ENCODE measurements at places on chromosomes 6 and 20. TPM values are rescaled to one million over a fixed set of nuclear protein-coding genes. Genes with fewer than 3 reads are reported as not detected.
A peak's percentile ranks its signal among the peaks of the same experiment; 100 is the strongest.

DNA sequence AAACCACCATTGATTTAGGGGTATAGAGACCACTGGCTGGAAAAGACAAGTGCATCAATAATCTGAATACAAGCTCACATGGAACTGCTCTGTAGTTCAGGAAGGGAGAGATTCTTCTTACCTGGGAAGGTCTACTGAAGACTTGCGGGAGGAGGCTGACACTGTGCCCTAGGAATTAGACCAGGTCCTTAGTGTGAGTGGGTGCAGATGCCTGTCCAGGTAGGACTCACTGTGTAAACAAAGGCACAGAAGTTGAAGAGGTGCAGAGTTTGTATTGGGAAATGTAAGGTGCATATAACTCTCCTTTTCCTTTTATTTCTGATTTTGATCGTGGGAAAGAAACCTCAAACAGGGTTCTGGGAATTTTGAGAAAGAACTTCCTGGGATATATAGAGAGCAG lies 66.8 kb downstream of the DAAM2 start:
- H3K27me3 ChIP-seq = no peaks in the 10 kb centered on the region
- H3K4me3 ChIP-seq = no peak overlapping the region
- H3K4me1 ChIP-seq = no peaks in the 10 kb centered on the region
- peaks cover 38% of the 10 kb centered on the region for H3K36me3 ChIP-seq

DNA sequence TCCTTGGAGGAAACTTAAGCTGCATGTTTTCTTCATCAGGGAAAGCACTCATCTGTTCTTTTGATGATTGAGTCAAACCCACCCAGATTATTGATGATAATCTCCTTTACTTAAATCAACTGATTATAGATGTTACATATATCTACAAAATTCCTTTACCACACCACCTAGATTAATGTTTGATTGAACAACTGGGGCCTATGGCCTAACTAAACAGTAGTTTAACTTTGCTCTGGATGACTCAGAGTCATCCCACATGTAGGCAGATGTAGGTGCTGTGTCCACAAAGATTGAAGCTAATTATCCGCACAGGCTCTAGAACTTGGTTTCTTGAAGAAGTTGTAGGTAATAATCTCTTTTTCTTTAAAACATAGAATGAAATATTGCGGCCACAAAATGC lies 42.2 kb downstream of the PKIB start:
- no peaks in the 10 kb centered on the region for H3K4me1 ChIP-seq
- no peak overlapping the region for H3K4me3 ChIP-seq
- no peak for DNase-seq
- H3K27ac ChIP-seq = no peak overlapping the region
- H3K36me3 ChIP-seq = no peaks in the 10 kb centered on the region

DNA sequence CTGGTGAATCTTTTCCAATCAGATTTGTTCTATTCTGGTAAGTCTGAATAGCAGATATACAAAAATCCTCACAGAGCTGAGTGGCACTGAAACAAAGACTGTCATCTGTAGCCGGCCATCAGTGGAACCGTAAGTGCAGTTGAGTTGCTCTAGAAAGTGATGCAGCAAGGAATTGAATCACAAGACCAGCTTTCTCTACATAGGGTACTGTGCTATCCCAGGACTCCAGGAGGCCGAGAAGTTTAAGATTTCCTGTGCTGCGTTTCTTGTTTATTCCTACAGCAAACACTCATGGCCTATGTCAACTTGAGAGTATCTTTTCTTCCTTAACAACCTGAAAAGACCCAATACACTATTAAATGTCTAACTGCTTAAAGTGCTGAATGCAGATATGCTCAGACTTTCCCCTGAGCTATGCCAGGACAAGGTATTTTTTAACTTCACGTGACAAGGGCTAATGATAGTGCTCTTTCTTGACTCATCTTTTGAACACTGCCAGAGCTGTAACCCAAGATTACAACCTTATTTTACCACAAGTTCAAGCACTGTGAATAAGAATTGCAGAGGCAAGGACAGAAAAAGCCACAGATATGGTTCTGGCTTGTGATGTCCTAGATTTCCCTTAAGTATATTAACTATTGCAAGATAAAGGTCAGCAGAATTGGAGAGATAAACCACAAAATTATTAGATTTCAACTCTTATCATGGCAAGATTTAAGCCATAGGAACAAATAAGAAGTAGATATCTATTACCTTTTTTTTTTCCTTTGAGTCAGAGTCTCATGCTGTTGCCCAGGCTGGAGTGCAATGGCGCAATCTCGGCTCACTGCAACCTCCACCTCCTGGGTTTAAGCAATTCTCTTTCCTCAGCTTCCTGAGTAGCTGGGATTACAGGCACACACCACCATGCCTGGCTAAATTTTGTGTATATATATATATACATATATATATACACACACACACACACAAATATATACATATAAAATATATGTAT lies 71.6 kb downstream of the GJA1 start:
- no peaks in the 10 kb centered on the region for H3K36me3 ChIP-seq
- no peaks in the 10 kb centered on the region for H3K27me3 ChIP-seq
- no peak for DNase-seq
- no peak overlapping the region for H3K4me3 ChIP-seq
- H3K27ac ChIP-seq = no peak overlapping the region

- H3K36me3 ChIP-seq = no peaks in the 10 kb centered on the region
- no peak overlapping the region for H3K27ac ChIP-seq
- no peak for DNase-seq
- H3K4me3 ChIP-seq = no peak overlapping the region
- H3K4me1 ChIP-seq = peaks cover 27% of the 10 kb centered on the region
Measured at GRCh38 chr6:149960488-149960887, 3.3 kb upstream of the ULBP1 start.

DNA sequence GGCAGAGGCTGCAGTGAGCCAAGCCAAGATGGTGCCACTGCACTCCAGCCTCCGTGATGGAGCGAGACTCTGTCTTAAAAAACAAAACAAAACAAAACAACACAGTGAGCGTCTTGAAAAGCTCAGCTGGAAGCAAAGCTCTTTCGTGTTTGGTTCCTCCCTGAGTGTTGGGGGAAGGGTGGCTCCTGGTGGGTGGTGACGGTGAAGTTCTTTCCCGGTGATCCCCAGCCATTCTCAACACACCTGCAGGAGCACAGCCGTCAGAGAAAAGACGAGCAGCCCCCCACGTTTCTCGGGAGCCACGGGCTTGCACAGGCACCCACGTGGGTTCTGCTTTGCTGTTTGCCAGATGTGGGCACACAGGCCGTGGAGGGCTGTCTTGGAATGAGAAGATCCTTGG lies 3.2 kb downstream of the BHLHE23 start:
- H3K36me3 ChIP-seq = no peaks in the 10 kb centered on the region
- H3K4me1 ChIP-seq = peaks cover 12% of the 10 kb centered on the region
- no peak for DNase-seq
- peaks cover 100% of the 10 kb centered on the region for H3K27me3 ChIP-seq
- H3K4me3 ChIP-seq = no peak overlapping the region

- peak overlapping the region; percentile 31 for H3K27ac ChIP-seq
- no peaks in the 10 kb centered on the region for H3K27me3 ChIP-seq
- DNase-seq = no peak
- no peak overlapping the region for H3K4me3 ChIP-seq
Measured at GRCh38 chr6:109183109-109183650, 87.9 kb downstream of the CEP57L1 start.

DNA sequence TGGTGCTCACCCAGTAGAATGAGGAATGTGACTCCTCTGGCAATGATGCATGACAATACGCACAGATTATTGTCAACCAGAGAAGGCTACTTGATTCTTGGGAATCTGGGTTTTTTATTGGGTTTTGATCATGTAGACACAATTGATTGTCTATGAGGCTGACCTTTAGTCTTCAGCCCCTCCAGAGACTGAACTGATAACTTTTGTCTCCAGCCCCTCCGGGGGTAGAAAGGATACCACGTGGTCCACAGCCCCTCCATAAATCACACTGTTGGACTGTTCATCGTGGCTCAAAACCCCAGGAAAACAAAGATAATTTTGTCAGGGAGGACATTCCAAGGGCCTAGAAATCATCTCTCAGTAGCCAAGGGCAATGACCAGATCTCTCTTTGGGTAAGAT lies 57.5 kb upstream of the ADGRF5 start:
- H3K4me1 ChIP-seq = peaks cover 10% of the 10 kb centered on the region
- H3K36me3 ChIP-seq = no peaks in the 10 kb centered on the region
- no peak overlapping the region for H3K27ac ChIP-seq
- H3K27me3 ChIP-seq = no peaks in the 10 kb centered on the region
- DNase-seq = no peak

DNA sequence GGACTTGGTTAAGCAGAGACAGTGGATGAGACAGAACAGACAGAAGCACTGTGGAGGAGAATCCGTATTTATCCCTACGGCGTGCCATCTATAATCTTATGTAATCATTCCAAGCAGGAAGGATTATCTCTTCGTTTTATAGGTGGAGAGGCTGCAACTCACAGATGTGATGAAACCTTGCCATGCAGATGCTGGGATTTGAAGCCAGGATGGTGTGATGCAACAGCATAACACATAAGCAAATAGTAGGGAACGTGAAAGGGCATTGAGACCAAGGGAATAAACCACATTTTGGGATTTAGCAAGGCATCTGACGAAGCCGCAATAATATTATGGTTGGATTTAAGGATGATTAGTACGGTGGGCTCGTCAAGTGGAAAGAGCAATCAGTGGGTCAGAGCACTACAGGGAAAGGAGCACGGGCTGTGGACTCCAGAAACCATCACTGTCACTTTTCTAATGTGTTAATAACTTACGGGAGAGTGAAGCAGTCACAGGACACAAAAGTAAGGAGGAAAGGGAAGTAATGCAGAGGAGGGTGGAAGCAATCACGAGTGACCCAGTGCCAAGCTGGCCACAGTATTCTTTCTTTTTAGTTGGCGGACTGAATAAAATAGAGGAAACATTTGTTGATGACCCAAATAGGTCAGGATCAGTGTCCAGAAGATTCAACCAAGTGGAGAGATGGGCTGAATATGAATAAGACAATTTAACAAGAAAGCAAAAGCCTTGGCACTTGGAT lies 119.6 kb upstream of the EDN1 start:
- no peaks in the 10 kb centered on the region for H3K27me3 ChIP-seq
- H3K4me1 ChIP-seq = no peaks in the 10 kb centered on the region
- DNase-seq = no peak
- H3K27ac ChIP-seq = no peak overlapping the region

DNA sequence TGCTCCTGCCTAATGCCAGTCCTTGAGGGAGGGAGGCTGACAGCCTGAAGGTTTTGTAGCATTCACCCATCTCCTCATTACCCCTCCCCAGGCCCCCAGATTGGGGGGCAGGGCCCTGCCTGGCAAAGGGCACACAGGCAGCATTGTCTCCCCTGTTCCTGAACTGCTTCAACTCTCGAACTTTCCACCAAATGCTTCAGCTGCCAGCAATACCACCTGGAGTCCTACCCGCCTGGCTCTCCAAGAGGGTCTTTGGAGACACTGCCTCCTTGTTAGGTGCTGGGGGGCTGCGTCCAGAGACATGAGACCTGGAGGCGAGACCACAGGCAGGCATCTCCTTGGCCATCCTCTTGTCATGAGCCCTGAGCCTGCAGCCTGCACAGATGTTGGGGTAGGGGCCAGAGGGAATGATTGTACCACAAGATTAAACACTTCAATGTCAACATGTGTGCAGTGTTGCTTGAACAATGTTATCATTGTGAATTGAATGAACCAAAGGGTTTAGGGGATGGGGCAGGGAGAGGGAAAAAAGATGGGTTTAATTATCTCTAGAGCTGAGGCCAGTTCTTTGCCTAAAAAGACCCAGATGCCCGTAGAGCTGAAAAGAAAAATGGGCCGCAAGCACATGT lies 25.0 kb downstream of the BMP7 start:
- no peak overlapping the region for H3K4me3 ChIP-seq
- no peaks in the 10 kb centered on the region for H3K4me1 ChIP-seq
- no peak for DNase-seq

DNA sequence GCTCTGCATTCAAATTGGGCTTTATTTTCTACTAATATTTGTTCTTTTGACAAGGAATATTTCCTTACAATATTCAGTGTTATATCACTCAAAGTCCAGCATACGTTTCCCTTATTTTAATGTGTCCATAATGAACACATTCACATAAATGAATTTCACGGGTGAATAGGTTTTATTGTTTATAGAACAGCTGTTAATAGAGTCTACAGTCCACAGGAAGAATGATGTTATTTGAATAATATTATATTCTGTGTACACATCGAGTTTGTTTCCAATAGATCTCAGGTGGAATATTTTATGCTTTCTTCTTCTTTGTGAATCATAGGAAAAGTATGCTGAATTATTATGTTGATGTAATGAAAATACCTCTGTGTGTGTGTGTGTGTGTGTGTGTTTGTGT lies 582.4 kb downstream of the CDH26 start:
- no peak overlapping the region for H3K4me3 ChIP-seq
- H3K27ac ChIP-seq = no peak overlapping the region
- no peak for DNase-seq

DNA sequence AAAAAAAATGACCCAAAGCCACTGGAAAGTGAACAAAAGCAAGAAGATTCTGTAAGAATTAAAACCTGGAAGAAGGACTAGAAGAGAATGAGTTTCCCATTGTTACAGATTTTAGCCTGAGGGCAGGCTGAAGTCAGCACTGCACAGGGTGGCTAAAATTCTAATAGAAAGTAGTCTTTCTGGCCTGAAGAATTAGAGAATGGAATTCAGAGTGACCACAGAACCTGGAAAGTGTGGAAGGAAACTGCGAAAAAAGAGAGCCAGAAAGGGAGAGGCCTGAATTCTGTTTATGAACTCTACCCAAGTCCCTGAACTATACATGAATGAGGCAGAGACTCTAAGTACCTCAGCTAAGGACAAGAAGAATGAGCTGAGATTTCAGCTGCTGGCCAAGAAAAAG lies 38.9 kb upstream of the FILIP1 start:
- no peaks in the 10 kb centered on the region for H3K4me1 ChIP-seq
- H3K27ac ChIP-seq = no peak overlapping the region
- DNase-seq = no peak
- H3K27me3 ChIP-seq = no peaks in the 10 kb centered on the region

The DDX27 gene
- total RNA-seq = 37.1 TPM

The FABP7 gene
- not detected for total RNA-seq

The NOTCH4 gene
- total RNA-seq = 15.4 TPM

The SLC22A16 gene
- total RNA-seq = not detected

The SDC4 gene
- total RNA-seq = 81.4 TPM

The SAMHD1 gene
- total RNA-seq = 86.2 TPM

The LY6G6C gene
- total RNA-seq = not detected

The BFSP1 gene
- 1.7 TPM for total RNA-seq

The IL22RA2 gene
- not detected for total RNA-seq

All from stomach (tissue), 19 donors.